ENCODE measurements at places on chromosomes 5 and 9.

DNA sequence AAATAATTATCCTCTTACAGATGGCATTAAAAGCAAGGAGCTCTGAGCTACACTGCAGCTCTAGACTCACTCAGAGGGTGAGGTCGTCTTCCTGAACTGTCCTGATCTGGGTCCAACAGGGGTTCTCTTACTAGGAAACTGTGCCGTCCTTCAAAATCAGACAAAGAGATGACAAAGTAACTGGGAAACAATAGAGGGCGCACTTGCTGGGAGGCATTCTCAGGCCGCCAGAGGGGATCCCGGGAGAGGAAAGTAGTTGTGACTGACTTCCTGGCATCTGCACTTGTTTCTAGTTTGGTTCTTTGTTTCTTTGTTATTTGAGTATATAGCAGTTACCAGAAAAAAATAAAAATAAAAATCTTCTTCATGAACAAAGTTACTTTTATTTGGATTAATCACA, 142.9 kb upstream of the MSX2 start:
- no peak for DNase-seq
- H3K27me3 ChIP-seq: no peaks in the 10 kb centered on the region
- no peak overlapping the region for H3K27ac ChIP-seq
- peaks cover 20% of the 10 kb centered on the region for H3K4me1 ChIP-seq
- peaks cover 3% of the 10 kb centered on the region for H3K36me3 ChIP-seq

DNA sequence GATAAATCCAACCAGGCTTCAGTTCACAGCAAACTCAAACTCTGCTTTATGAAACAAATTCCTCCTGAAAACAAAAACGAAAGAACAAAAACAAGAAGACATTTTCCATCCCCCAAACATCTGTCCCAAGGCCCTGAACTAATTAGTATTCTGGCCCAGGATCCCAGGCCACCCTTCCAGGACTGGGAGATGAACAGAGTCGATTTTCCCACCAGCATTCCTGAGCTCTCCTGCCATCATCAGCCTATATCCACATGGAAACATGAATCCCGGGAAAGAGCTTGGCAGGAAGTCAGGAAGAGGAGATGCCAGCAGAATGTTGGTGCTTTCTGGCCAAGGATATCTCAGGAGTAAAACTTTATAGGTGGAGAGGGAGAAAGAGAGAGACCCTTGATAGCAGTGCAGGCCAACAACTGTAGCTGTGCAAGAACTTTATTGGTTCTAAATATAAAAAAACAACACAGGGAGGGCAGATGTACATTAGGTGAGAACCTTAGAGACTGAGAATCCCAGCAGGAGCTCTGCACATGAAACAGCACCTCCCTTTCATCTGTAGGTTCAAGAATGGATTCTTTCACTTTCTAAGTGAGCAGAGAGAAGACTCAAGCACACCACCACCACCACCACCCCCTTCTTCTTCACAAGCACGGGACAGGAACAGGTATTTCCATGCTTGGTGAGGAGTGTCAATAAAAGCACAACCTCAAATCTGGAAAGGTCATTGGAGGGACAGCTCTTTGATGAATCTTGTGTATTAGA, 190.7 kb upstream of the TAS2R1 start:
- no peaks in the 10 kb centered on the region for H3K36me3 ChIP-seq
- peak overlapping the region; percentile 7 for H3K27ac ChIP-seq
- DNase-seq: no peak

DNA sequence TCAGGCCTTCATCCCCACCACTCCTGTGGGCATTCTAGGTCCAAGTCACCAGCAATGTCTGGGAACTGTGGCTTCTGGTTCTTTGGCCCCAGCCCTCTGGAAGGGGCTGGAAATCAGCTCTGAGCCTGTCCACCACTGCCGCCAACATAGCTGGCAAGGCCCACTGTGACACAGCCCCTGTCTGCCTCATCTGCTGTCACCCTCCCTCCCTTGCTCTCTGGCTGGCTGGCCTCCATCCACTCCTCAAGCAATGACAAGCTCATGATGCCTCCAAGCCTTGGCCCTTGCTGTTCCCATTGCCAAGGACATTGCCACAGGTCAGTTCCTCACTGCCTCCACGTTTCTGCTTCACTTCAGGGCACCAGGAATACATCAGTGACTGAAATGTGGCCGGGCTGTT, 93.7 kb downstream of the LHX2 start:
- peaks cover 5% of the 10 kb centered on the region for H3K4me1 ChIP-seq
- no peaks in the 10 kb centered on the region for H3K36me3 ChIP-seq
- H3K27me3 ChIP-seq: peaks cover 53% of the 10 kb centered on the region
- no peak overlapping the region for H3K4me3 ChIP-seq
- DNase-seq: no peak

- H3K36me3 ChIP-seq: no peaks in the 10 kb centered on the region
- no peak for DNase-seq
- H3K27me3 ChIP-seq: peaks cover 28% of the 10 kb centered on the region
- peaks cover 29% of the 10 kb centered on the region for H3K4me1 ChIP-seq
- no peak overlapping the region for H3K4me3 ChIP-seq
- H3K27ac ChIP-seq: peak overlapping the region; percentile 8
Observed at GRCh38 chr5:139882961-139883539, 87.4 kb downstream of the PSD2 start.

- peaks cover 18% of the 10 kb centered on the region for H3K4me1 ChIP-seq
- no peak overlapping the region for H3K4me3 ChIP-seq
- H3K27me3 ChIP-seq: peaks cover 36% of the 10 kb centered on the region
- H3K36me3 ChIP-seq: no peaks in the 10 kb centered on the region
Observed at GRCh38 chr9:137083394-137084004, 3.3 kb upstream of the MAN1B1 start.

DNA sequence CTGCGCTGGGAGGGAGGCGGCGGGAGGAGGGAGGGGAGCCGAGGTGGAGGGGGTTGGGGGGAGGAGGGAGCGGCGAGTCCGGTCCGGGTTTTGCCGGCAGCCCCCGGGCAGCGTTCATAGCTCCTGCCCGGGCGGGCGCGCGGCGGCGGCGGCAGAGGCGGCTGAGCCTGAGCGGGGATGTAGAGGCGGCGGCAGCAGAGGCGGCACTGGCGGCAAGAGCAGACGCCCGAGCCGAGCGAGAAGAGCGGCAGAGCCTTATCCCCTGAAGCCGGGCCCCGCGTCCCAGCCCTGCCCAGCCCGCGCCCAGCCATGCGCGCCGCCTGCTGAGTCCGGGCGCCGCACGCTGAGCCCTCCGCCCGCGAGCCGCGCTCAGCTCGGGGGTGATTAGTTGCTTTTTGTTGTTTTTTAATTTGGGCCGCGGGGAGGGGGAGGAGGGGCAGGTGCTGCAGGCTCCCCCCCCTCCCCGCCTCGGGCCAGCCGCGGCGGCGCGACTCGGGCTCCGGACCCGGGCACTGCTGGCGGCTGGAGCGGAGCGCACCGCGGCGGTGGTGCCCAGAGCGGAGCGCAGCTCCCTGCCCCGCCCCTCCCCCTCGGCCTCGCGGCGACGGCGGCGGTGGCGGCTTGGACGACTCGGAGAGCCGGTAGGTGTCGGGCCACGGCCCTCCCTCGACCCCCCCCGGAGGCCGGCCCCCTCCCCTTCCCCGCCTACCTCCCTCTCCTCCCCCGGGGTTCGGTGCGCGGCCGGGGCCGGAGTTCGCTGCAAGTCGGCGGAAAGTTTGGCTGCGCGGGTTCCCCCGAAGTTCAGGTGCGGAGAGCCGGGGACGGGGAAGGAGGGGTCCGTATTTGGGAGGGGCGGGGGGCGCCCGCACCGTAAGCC, at the start of gene CXXC5:
Gene CXXC5, plus strand, starts transcription at position 145 of the 877 bp plus-strand sequence. CDS start 32,175 bp downstream, outside the sequence.
- H3K27ac ChIP-seq: peak within 1 kb of the TSS; percentile 50
- no peaks in the 10 kb centered on the region for H3K36me3 ChIP-seq
- peak; percentile 68 for DNase-seq
- H3K27me3 ChIP-seq: peaks cover 25% of the 10 kb centered on the region
- peaks cover 59% of the 10 kb centered on the region for H3K4me1 ChIP-seq

DNA sequence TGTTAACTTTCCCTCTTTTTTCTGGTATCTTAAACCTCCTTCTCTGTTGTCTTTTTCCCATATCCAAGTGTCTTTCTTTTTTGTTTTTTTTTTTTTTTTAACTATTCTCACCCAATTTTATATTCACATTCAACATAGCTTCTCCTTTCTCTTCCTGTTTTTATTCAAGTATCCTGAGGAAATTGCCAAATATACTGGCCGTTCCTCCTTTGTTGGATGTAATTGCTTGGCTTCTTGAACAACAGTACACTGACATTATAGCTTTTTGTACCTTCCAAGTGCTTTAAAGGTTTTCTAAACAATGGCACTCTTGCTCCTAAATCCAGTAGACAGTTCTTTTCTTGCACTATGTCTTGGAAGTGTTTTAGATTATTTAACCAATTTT, 1146.8 kb downstream of the MAT2B start:
- H3K36me3 ChIP-seq: no peaks in the 10 kb centered on the region
- peaks cover 30% of the 10 kb centered on the region for H3K27me3 ChIP-seq
- H3K4me1 ChIP-seq: peaks cover 17% of the 10 kb centered on the region
- H3K27ac ChIP-seq: no peak overlapping the region
- no peak for DNase-seq
